Daoy (cell line): ENCODE measurements at places on chromosomes 16 and 17.
A peak's percentile ranks its signal among the peaks of the same experiment; 100 is the strongest.

- no peak for DNase-seq
Measured at GRCh38 chr17:4617590-4618351, 23.7 kb downstream of the ALOX15 start.

DNA sequence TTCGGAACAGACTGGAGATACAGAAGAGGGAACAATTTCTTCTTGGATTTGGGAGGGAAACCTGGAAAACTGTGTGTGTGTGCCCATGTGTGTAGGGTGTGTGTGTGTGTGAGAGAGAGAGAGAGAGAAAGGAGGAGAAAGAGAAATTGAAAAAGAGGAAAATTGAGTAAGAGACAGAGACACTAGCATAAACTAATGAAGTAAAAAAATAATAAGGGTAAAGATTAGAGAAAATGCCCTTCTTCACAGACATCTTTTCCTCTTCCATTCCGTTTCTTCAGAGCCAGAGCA, 13.9 kb upstream of the HOXB2 start:
- DNase-seq, result no peak

DNA sequence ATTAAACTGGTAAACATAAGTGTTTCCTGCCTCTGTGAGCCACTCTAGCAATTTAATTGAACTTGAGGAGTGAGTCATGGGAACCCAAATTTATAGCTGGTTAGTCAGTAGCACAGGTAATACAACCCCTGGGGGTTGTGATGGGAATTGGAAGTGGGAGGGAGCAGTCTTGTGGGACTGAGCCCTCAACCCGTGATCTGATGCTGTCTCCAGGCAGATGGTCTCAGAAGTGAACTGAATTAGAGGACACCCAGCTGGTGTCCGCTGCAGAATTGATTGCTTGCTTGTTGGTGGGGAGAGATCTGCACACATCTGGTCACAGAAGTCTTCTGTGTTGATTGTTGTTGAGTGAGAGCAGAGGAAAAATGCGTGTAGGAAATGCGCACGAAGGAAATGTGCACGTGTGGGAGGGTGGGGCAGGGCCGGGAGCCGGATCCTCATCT, 7.7 kb upstream of the ST6GALNAC2 start:
- peak; percentile 66 for DNase-seq

DNA sequence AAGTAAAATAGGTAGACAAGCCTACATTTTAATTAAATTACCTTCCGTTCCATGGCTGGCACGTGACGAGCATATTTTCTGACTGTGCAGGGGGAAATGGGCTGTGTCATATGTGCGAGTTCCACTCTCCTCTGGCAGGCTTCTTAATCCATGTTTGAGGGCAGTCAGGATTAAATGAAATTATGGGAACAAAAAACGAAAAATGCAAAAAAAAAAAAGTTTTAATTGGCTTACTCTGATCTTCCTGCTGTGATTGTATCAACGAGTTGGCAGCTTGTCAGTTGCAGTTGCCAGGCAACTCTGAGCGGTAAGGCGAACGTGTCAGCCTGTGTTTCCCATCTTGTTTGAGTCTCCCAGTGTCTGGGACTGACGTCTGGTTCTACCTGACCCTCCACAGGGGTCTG, 302.9 kb upstream of the XYLT1 start:
- no peak for DNase-seq
